ENCODE measurements at places on chromosomes 16 and 17. TPM values are rescaled to one million over a fixed set of nuclear protein-coding genes. Genes with fewer than 3 reads are reported as not detected.

LDAF1 gene
- 73.6 TPM for total RNA-seq

CACNG1 gene
- not detected for total RNA-seq

ALDH3A1 gene
- total RNA-seq: 1.2 TPM

NGFR gene
- 10.0 TPM for total RNA-seq

GRCh38 chr17:48550502-48551213, 5.7 kb upstream of the HOXB2 start:
- no peak for DNase-seq

DNA sequence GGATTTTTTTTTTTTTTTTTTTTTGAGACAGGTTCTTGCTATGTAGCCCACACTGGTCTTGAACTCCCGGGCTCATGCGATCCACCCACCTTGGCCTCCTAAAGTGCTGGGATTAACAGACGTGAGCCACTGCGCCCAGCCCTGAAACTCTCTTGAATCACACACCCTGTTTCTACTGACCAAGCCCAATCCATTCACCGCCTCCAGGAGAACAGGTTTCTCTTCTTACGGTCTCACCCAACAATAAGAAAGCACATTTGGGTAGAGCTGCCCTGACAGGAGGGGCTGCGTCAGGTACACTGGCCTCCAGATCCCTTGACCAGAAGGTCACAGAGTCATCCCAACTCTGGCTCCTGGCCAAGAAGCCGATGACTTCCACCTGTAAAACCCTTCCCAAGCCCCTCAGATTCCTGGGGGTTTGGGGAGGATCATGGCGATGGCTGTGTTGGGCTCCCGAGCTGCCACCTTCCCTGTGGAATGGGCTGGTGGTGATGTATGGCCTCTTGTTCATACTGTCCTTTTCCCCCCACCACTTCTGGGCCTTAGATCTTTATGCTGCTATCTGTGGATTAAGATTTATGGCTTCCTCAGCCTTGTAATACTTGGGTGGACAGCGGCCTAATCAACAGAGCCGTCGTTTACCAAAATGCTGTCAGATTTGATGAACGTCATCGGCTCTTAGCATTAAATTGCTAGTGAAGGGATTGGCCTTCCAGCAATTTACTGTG, 89.1 kb downstream of the KATNIP start:
- DNase-seq: peak; percentile 50

- no peak for DNase-seq
Observed at GRCh38 chr16:19242987-19243575, 42.5 kb upstream of the CLEC19A start.

DNA sequence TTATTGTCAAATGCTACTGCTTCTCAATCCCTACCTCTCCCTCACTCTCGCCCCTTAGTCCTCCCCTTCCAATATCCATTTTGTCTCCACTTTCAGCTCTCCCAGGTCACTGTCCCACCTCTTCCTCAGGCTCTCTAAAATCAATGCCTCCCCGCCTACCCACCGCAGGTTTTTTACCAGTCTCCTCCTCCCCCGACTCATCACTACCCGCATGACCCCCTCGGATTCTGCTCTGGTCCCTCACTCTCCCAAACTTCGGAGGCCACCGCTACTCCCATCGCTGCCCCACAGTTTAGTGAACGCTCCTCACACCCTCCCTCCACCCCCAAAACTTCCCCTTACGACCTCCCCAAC, 513 bp downstream of the CRLF3 start:
- DNase-seq: no peak

GRCh38 chr17:67212231-67212630, 32.8 kb downstream of the HELZ start:
- no peak for DNase-seq

- no peak for DNase-seq
Observed at GRCh38 chr16:72991211-72991610, 56.7 kb downstream of the ZFHX3 start.

DNA sequence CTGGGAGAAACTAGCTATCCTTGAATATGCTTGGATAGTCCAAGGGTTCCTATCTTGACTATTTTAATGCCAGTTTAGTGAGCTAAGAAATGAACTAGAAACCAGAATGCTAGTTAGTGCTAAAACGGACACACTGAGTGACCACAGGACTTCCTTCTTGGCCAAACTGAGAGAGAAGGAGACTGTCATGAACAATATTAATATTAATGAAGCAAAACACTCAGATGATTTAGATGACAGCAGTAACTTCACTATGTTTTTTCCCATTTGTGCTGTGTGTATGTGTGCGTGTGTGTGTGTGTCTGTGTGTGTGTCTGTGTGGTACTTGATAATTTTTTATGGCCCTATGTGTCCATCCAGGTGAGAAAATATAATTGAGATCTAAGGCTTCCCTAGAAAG, 2.2 kb upstream of the ATXN1L start:
- DNase-seq: no peak

- peak; percentile 70 for DNase-seq
Observed at GRCh38 chr16:49350265-49351095, 23.1 kb upstream of the C16orf78 start.

- no peak for DNase-seq
Observed at GRCh38 chr17:42275527-42276358, 448 bp downstream of the STAT5B start.

- no peak for DNase-seq
Observed at GRCh38 chr17:56169621-56170020, 16.3 kb downstream of the ANKFN1 start.

DNA sequence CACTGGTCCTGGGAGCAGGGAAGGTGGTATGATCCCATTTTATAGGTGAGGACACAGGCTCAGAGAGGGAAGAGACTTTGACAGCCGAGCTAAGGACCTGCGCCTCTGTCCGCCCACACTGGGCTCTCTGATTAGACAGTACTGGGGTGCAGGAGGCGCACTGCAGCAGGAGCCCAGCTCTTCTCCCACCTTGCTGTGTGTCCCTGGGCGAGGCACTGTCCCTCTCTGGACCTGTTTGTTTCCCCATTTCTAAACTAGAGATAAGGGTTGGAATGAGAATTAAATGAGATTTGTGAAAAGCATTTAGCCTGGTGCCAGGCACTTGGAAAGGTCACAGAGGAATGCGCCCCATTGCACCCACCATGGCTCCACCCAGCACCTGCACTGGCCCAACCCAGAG, 19.6 kb upstream of the GINS2 start:
- DNase-seq: no peak

GRCh38 chr16:57801809-57802340, 416 bp downstream of the KIFC3 start:
- DNase-seq: no peak
